ENCODE measurements at places on chromosomes 5 and 9.

DNA sequence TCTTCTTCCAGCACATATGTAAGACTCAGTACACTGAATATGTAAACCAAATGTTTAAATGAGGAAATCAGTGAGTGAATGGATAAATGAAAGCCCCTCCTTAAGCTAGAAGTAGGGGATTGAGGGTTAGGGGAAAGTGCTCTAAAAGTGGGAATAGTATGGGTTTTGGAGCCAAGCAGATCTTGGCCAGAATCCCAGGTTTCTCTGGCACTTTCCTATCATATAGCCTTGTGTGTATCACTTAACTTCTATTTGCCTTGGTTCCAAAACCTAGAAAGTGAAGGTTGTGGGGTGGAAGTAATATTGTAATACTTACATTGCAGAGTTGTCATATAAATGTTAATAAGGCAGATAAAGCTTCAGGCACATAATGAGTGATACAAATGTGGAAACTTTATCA, 45.0 kb upstream of the SV2C start:
- no peak for DNase-seq

DNA sequence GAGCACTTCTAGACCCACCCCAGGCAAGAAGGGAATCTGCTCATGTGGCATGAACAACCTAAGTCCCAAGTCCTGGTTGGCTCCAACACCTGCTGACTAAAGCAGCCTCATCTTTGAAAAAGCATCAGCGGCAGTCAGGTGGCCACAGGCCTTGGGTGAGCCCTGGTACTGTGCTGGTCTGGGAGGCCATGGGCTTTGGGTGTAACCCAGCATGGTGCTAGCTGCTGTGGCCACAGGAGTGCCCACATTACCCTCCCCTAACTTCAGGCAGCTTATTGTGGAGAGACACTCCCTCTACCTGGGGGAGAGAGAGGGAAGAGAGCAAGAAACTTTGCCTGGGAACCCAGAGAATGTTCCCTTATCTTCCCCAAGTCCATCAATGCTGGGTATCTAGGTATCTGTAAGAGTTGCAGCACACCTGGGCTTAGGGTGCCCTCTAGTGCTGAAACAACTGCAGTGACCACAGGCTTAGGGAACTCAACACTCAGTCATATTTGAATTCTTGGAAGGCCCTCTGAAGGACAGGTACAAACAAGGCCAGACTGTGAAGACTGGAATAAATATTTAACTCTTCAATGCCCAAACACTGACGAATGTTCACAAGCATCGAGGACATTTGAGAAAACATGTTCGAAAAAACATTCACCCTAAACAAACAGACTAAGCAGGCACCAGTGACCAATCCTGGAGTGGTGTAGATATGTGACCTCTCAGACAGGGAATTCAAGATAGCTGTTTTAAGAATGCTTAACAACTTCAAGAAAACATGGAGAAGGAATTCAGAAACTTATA, 69.9 kb upstream of the OR2K2 start:
- DNase-seq: peak; percentile 25

DNA sequence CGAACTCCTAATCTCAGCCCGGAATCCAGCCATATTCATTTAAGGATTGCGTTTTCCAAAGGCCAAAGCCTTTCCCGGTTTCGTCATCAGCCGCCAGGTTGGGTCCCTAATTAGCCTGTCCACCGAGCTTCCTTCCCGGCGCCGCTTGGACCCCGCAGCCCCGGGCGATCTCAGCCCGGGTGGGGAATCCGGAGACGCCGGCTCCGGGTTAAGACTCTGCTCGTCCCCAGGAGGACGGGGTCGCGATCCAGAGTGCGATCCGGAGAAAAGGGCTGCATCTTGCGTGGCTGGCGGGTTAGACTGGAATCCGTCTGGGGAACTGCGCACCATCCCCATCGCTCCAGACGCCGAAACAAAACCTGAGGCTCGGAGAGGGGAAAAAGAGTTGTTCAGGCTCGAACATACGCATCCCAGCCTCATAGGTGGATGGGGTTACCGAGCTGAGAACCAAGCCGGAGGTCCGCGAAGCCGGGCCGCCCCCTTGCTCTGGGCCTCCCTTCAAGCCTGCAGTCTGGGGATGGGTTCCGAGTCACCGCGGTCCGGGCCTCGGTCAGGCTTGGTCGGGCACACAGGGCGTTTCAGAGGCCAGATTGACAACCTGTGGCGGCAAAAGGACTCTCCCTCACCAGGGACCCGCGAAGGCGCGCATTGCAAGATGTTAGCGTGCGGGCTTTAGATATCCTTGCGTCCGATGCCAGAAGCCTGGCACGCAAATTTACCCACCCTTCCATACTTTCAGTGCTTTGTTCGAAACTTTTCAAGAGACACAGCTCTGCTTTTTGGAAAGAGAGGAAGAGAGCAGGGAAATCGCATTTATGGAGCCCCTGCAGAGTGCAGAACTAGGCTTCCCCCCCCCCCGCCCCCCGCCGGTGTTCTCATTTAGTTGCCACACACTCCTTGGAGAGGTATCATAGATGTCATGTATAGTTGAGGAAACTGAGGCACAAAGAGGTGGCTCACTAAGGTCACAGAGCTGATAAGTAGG, 7.9 kb downstream of the MSX2 start:
- DNase-seq: no peak

GRCh38 chr9:111657051-111657450, 4.4 kb upstream of the GNG10 start:
- DNase-seq: no peak

GRCh38 chr5:135094339-135095051, 60.5 kb upstream of the PITX1 start:
- no peak for DNase-seq

DNA sequence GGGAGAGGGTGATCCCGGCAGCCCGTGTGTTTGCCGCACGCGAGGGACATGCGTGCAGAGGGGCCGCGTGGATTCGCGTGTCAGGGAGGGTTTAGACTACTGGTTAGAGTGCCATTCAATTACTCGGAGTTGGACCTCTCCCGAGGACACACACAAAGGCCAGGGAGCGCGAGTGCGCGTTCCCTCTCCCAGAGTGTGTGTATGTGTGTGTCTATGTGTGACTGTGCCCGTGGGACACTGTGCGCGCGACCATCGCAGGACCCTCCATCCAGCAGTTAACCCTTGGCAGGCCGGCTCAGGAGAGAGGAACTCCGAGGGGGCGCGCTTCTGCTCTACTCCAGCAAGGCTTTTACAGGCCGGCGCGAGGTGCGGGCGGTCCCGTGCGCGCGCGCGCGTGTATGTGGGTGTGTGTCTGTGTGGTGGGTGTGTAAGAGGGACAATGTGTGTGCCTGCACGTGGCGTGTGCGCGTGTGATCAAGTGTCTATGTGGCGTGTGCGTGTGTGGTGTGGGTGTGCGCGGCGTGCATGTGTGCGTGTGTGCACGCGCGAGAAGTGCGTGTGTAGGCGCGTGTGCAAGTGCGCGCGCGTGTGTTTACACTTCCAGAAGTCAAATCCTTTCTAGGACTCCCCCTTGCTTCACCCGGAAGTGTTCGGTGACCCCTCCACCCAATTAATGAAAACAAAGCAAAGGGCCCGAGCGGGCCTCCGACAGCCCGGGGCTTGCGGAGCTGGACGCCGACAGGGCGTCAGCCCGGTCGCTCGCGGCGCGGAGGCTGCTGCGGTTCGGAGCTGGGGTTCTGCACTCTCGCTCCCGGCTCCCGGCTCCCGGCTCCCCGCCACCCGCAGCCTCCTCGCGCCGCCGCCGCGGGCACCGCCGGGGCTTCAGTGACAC, 75.3 kb upstream of the TBCA start:
- DNase-seq: peak; percentile 34

GRCh38 chr9:96888591-96888990, 34.3 kb upstream of the ZNF782 start:
- no peak for DNase-seq
